ENCODE measurements at places on chromosomes 6 and 20.

- DNase-seq = no peak
Measured at GRCh38 chr6:142301651-142302391, at the start of gene ADGRG6. Gene ADGRG6, plus strand, starts transcription at chr6:142302007. Its CDS starts 323 bp downstream, at chr6:142302330.

DNA sequence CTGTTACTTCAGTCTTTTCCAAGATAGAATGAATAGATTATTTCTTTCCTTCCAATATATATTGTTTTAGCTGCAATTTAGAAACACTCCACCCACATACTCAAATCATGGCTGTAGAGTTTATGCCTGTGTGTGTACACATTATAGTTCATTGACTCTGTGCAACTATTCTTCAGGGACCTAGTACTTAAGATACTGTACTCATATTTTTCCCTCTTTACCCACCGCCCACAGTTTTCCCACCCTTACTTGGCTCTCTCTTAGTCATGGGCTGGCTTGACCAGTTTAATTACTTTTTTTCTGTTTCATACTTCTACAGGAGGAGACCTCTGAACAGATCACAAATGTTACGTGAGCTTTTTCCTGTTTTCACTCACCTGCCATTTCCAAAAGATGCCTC lies 30.4 kb downstream of the C6orf89 start:
- no peak for DNase-seq

- DNase-seq = no peak
Measured at GRCh38 chr6:7173843-7174503, 66.2 kb downstream of the RREB1 start.

- DNase-seq = no peak
Measured at GRCh38 chr20:43096931-43097260, 92.8 kb downstream of the PTPRT start.
